Activated T-cell treated with anti-CD3 and anti-CD28 coated beads, Interleukin-2, amount 50 U/mL, for 72 hours (primary cell): ENCODE measurements at places on chromosomes 6 and 20.

DNA sequence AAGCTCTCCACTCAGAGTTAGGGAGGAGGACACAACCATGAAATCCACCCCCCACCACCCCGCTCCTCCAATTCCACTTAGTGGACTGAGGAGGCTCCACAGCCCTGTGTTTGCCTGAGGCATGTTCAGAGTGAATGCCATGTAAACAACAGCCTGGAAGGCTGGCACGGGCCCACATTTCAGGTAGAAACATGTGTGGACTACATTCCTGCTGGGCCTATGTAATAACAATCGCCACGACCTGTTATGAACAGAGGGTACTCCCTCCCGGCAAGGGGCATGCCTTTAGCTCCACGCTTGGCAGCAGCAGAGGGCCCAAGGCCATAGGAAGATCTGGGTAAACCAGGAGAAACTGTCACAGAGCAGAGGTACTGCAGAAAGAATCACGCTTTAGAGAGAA lies 65.5 kb downstream of the ISM1 start:
- no peak for DNase-seq

GRCh38 chr6:5053038-5053437 lies 32.1 kb upstream of the PPP1R3G start:
- DNase-seq, result no peak

DNA sequence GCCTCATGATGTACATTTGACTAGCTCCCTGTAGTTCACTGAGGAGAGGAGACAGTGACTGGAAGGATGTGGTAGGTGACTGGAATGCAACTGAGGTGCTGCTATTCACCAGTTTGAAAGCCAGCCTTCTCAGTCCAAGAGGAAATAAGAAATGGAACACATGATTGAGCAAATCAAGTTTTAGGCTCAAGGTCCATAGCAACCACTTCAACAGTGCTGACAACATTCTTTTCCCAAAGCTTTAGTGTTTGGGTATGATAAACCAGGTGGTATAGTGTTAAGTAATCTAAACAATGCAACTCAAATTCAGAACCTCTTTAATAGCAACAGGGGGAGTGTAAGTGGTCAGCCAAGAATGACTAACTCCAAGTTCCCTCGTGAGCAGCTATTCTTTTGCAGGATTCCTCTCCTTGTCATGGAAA lies 9.2 kb downstream of the ZHX3 start:
- DNase-seq, result no peak

DNA sequence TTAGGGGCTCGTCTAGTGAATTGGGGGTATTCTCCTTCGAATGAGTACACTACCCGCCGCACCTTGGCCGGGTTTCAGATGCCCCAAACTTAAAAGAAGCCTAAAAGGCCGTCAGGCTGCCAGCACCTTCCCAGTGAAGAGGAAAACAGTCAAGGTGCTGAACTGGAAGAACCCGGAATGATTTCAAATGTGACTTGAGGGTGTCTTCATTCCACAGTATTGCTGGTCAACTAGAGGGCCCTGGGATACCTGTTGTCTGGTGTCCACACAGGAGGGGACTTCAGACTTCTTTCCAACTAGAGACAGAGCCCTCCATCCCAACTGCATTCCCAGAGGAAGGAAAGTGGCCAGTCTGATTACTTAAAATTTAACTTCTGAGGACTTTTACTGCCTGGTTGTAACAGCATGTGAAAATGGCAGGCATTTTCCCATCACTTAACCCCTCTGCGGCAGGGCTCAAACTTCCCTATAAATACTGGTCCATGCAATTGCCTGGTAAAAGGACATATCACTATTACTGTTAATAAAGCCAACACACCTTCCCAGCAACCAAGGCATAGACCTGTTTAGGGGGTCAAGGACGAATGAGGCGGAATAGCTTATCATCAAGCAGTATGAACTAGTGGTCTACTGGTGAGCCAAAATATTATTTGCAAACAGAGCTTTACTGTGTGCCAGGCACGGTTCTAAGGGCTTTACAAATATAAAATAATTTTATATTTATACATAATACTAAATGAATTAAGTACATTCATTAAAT lies 651 bp upstream of the SAMHD1 start:
- no peak for DNase-seq

DNA sequence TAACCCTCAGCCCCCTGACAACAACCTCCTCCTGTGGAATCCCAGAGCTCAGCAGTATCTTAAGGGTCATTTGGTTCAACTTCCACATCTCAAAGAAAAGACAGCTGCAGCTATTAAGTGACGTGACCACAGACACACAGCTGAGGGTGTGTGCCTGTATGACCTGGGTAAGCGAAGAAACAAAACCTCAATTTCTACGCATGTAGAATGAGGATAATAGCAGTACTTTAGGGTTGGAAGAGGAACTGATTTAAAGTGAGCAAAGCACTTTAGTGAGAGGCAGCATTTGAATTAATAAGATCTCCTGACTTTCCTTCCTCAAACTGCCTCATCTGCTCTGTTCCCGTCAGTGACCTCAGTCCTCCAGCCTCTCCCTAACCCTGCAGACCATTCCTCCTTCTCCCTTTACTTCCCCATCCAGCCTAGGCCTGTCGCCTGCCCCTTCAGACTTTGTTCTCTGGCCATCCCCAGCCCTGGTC lies 6.8 kb upstream of the ARMC2 start:
- no peak for DNase-seq

- no peak for DNase-seq
These were observed 158.6 kb downstream of the RPS12 start for GRCh38 chr6:132972971-132973370.

DNA sequence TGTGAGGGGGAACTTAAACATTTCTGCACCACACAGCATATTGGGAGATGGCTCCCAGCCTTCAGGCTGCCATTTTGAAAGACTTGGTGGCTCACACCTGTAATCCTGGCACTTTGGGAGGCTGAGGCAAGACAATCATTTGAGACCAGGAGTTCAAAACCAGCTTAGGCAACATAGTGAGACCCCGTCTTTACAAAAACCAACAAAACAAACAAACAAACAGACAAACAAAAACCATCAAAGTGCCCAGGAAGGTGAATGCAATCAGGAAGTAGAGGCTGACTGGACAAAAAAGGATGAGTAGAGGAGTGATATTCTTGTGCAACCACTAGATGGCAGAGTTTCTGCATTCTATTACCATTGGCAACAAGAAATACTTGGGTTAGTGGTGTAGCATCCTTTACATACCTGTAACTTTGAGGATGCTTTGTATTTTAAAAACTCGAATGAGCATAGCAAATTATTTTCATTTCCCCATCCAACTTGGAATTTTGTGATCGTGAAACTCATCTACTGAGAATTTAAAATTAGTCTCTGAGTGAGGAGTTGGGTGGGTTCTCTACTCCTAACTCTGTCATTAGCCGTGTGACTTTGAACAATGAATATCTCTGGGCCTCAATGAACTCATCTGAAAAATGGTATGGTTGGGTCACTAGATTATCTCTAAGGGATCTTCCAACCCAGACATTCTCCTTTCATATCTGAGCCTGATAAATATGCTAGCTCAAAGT lies 84.4 kb downstream of the CRYBG1 start:
- peak; percentile 36 for DNase-seq

GRCh38 chr6:148628251-148628650 lies 118.6 kb upstream of the UST start:
- DNase-seq, result no peak

DNA sequence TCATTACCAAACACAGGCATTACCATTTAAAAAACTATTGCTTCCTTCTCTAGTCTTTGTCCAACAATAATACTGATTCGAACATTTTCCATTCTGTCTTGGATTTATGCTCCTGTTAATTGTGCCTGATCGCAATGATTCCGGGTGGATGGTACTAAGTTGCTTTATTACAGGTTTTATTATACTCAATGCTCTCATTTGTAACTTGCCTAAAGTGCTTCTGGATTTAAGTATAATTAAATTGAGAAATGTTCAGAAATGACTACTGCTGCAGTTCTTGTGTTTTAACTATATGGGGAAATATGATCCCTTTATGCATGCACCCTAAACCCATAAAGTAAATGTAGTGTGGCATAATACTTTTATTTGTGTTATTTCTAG lies 7.2 kb downstream of the TFAP2A start:
- DNase-seq, result no peak
